ENCODE measurements at places on chromosomes 6 and 20. TPM values are rescaled to one million over a fixed set of nuclear protein-coding genes. Genes with fewer than 3 reads are reported as not detected.

- DNase-seq, result no peak
- peaks cover 16% of the 10 kb centered on the region for H3K4me1 ChIP-seq
- no peaks in the 10 kb centered on the region for H3K27me3 ChIP-seq
- no peak overlapping the region for H3K27ac ChIP-seq
Measured at GRCh38 chr6:48835421-48835958, 627.6 kb downstream of the MMUT start.

DNA sequence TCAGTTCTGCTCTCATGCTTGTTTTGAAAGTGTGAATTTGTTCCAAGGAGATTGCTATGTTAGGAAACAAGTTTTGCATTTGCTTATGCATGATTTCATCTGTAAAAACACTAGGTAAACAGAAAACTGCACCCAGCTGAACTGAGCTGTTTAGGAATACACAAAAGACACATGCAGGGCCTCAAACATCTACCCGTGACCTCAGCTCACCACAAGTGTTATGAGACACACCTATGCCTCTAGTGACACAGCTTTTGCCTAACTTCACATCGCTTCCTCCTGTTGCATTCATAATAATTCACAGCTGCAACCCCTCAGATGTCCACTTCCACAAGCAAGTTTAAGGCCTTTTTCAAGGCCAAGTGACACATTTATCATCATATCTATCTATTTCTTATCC, 98.0 kb upstream of the SLC24A3 start:
- H3K4me3 ChIP-seq, result no peak overlapping the region
- H3K27ac ChIP-seq, result no peak overlapping the region
- DNase-seq, result no peak
- no peaks in the 10 kb centered on the region for H3K27me3 ChIP-seq
- H3K36me3 ChIP-seq, result no peaks in the 10 kb centered on the region
- H3K4me1 ChIP-seq, result no peaks in the 10 kb centered on the region

CLPSL1 gene
- total RNA-seq, result not detected

GRCh38 chr6:97187951-97188350, 95.1 kb downstream of the MMS22L start:
- H3K4me1 ChIP-seq, result no peaks in the 10 kb centered on the region
- no peaks in the 10 kb centered on the region for H3K27me3 ChIP-seq

DNA sequence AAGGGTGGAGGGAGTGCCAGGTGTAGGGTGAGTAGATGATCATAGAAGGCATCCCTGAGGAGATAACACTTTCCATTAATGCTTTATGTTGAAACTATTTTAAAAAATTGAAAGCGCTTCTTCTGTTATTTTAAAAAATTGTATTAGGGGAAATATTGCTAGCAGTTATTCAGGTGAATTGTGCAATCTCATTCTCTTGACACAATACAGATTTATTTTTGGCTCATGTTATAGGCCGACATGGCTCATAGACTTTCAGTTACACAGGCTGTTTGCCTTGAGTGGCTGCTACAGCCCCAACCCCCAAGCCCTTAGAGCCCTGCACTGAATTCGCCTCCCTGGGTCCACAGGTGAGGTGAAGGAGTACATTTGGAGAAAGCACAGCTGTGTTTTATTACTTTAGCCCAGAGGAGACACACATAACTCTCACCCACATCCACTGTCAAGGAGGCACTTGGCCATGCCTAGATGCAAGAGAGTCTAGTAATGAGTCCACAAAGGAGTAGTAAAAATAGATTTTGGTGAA, 228.2 kb downstream of the RFPL4B start:
- no peak overlapping the region for H3K27ac ChIP-seq
- no peak for DNase-seq
- no peak overlapping the region for H3K4me3 ChIP-seq
- no peaks in the 10 kb centered on the region for H3K36me3 ChIP-seq
- no peaks in the 10 kb centered on the region for H3K4me1 ChIP-seq
- H3K27me3 ChIP-seq, result no peaks in the 10 kb centered on the region

FNDC11 gene
- total RNA-seq, result not detected

DNA sequence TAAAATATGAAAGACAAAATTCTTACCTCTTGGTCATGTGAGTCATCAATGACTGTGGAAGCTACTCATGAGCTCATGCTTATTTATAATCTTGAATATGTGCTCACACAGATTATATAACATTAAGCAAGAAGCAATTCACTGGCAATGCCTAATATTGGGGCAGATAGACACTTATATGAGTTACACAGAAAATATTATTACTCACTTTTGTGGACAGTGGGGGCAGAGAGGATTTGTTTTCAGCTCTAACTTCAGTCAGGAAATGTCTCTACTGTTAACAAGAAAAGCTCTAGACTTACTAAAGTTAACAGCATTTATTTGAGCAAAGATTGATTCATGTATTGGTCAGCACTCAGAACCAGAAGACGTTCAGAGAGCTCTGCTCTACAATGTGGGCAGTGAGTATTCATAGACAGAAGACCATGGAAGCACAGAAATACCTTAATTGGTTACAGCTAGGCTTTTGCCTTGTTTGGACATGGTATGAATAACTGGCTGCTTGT, 85.8 kb upstream of the AHI1 start:
- H3K27me3 ChIP-seq, result no peaks in the 10 kb centered on the region
- no peak overlapping the region for H3K4me3 ChIP-seq
- H3K27ac ChIP-seq, result no peak overlapping the region
- no peaks in the 10 kb centered on the region for H3K4me1 ChIP-seq
- no peaks in the 10 kb centered on the region for H3K36me3 ChIP-seq
- DNase-seq, result no peak

DNA sequence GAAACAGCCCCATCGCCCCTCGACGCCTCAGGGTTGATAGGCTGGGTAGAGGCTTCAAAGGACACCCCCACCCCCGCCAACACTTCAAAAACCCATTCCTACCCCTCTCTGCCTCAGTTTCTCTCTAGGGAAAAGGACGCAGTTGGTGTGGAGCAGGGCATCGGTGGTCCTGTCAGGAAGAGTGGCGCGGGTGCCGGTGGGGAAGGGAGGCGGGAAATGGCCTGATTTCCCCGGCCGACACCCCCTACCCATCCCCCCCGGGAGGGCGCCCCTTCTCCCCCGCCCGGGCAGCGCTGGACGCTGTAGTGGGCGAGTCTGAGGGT, 367 bp downstream of the NRSN2 start:
- H3K27ac ChIP-seq, result no peak overlapping the region
- H3K4me3 ChIP-seq, result peak overlapping the region; percentile 83
- H3K4me1 ChIP-seq, result peaks cover 16% of the 10 kb centered on the region

GRCh38 chr6:106727480-106728149, 98.2 kb downstream of the QRSL1 start:
- peaks cover 29% of the 10 kb centered on the region for H3K36me3 ChIP-seq
- H3K27me3 ChIP-seq, result no peaks in the 10 kb centered on the region
- H3K4me3 ChIP-seq, result no peak overlapping the region
- peak overlapping the region; percentile 74 for H3K27ac ChIP-seq
- H3K4me1 ChIP-seq, result peaks cover 73% of the 10 kb centered on the region

DNA sequence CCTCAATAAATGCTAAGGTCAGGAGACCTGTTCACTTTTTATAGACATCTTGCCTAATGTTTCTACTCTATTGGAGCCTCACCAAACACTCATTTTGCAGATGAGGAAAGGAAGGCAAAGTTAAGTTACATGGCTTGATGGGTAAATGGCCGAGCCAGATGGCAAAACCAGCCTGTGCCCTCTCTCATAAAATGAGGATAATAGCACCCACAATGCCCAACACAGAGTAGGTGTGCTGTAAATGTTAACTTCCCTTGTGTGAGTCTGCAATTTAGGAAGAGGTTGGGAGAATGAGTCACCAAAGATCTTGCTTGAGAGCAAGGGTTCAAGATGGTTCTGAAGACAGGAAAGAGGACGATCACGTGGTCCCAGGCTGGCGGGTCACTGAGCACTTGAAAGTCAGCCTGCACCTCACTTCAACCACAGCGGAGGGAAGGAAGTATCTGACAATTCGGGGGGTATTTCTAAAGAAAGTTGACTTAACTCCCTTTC, 3.3 kb downstream of the KCNK5 start:
- peak overlapping the region; percentile 25 for H3K27ac ChIP-seq
- no peaks in the 10 kb centered on the region for H3K27me3 ChIP-seq
- no peak for DNase-seq
- H3K36me3 ChIP-seq, result peaks cover 68% of the 10 kb centered on the region

PKIG gene
- 6.6 TPM for total RNA-seq

Data from Calu3 (cell line).